ENCODE measurements at places on chromosomes 2 and 18.
A peak's percentile ranks its signal among the peaks of the same experiment; 100 is the strongest.

DNA sequence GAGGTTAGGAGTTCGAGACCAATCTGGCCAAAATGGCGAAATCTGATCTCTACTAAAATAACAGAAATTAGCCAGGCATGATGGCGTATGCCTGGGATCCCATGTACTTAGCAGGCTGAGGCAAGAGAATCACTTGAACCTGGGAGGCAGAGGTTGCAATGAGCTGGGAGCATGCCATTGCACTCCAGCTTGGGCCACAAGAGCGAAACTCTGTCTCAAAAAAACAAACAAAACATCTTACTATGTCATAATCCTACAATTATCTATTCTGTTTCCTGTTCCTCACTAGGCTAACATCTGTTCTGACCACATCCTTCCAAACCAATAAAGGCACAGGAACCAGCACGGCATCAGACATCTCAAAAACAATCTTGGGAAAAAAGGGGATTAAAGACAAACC is 361.8 kb upstream of the UBE2E3 start:
- DNase-seq: no peak

- no peak for DNase-seq
Measured at GRCh38 chr2:1286929-1287328, 126.3 kb upstream of the TPO start.

DNA sequence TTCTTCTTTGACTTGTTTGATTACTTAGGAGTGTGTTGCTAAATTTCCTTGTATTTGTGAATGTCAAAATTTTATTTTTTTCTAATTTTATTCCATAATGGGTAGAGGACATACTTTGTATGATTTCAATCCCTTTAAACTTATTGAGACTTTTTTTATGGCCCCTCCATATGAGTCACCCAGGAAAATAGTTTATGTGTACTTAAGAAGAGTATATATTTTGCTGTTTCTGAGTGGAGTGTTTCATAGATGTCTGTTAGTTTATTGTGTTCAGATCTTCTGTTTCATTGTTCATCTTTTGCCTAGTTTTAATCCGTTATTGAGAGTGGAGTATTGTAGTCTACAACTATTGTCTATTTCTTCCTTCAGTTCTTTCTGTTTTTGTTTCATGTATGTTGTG is 81.9 kb downstream of the EPB41L5 start:
- DNase-seq: no peak

DNA sequence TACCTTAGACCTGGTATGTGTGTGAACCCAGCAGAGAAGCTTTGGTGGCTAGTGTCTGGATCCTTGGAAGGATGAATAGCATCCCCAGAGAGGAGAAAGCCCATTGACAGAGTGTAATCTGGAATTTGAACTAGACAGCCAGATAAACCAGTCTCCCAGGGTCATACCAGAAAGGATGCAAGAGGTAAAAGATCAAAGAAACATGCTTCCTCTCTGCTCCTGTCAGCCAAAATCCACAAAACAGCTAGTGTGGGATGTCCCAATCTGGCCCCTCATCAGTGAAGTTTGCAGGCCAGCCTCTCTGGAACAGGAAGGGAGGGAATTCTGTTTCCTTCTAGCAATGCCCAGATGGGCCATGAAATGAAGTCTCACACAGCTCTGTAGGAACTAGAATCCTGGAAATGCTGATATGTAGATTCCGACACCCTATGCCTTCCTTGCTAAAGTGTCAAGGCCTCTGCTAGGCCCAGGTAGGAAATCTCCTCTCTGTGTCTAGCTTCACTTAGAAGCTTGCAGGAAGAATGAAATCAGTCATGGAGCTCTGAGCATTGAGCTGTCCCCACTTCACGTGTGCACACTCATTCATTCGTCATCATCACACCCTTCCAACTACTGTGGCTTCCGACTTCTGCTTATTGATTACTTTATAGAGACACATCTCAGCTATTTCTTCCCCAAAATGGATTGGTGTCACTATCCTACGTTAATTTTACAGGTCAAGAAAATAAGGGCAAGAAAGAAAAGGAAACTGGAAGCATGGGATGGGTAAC is 38.0 kb downstream of the EVA1A start:
- DNase-seq: no peak

DNA sequence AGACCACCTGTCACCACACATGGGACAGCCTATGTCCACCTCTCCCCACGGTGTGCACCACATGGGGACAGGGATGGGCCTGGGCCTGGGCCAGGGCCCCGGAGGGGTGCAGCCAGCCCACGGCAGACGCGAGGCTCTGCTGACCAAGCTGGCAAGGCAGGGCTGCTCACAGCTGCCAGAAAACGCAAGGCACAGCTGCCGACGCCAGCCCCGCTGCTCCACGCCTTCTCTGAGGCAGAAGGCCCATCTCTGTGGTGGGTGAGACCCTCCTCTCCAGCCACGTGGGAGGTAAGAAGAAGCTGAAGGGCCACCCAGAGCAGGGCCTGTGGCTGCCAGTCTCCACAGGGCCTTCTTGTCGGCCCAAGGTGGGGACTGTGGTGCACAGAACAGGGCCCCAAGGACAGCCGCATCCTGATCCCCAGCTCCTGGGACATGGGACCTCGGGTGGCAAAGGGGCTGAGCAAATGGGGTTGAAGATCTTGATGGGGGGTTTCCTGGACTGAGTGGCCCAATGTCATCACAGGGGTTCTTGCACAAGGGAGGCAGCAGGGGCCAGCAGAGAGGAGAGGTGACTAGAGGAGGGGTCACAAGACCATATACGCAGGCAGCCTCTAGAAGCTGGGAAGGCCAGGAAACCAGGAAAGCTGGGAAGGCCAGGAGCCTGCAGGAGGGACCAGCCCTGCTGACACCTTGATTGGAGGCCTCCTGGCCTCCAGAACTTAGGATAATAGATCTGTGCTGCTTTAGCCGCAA is 72.3 kb downstream of the NDUFA10 start:
- DNase-seq: peak; percentile 38

- no peak for DNase-seq
Measured at GRCh38 chr2:191499874-191500565, 177.9 kb upstream of the NABP1 start.

GRCh38 chr2:183951630-183952029 is 646.7 kb upstream of the ZNF804A start:
- no peak for DNase-seq

GRCh38 chr2:169205176-169205575 is 135.8 kb downstream of the DHRS9 start:
- no peak for DNase-seq

DNA sequence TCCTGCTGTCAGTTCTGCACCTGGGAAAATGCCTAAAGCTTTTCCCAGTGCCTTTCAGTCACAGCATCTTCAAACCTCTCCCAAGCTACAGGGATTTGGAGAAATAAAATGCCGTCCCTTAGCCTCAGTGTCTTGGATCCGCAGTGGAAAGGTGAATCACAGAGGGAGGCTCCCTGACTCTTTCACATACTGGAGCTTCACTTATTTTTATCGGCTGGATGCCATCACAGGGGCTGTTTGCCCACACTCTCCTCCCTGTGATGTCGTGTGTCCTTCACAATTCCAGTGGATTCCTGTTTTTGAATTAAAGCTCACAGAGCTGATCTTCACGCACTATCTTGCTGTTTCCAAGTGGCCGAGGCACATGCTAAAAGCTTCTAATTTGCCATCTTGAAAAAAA is 1303.1 kb upstream of the DDX18 start:
- DNase-seq: no peak

GRCh38 chr18:75405351-75405750 is 22.2 kb downstream of the SMIM21 start:
- no peak for DNase-seq

GRCh38 chr18:57439985-57440330 is 4.8 kb downstream of the ONECUT2 start:
- no peak for DNase-seq

- DNase-seq: no peak
Measured at GRCh38 chr2:83172841-83173240, 1286.2 kb downstream of the SUCLG1 start.

- DNase-seq: no peak
Measured at GRCh38 chr2:179020156-179020750, 29.7 kb downstream of the CCDC141 start.

DNA sequence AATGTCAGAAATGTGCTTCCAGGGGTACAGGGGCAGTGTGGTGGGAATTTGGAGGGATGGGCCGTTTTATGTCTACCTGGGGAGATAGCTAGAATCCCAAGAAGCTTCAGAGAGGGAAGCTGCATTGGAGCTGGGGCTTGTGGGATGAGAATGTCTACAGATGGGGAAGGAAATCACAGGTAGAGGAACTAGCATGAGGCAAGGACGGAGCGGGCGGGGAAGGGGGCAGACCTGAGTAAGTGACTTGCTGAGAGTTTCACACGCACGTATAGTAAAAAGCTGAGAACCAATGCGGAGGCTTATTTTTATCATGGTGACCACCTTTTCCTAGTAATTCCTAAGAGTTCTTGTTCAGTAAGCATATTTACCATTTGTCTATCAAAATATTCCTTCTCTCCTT is 6.3 kb downstream of the C2orf80 start:
- DNase-seq: no peak

DNA sequence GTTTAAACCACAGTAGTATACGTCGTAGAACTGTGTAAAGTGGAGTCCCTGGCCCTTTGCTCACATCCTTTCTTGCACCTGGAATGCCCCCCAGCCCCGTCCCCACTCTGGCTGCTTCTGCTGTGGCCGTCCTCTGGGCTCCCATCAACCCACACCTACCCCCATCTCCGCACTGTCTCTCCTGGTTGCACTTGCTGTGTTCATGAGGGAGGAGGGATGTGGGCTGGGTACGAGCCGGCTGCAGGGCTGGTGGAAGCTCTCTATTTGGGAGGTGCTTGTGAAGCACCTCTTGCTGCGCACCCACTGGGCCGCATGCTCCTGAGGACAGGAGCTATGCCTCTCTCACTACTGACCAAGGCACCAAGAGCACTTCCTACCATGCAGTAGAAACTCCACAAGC is 5.1 kb downstream of the OR6B3 start:
- no peak for DNase-seq

GRCh38 chr18:31489311-31489710 is 8.7 kb upstream of the DSG2 start:
- DNase-seq: no peak

- DNase-seq: no peak
Measured at GRCh38 chr2:198957181-198957580, 500.6 kb downstream of the SATB2 start.

DNA sequence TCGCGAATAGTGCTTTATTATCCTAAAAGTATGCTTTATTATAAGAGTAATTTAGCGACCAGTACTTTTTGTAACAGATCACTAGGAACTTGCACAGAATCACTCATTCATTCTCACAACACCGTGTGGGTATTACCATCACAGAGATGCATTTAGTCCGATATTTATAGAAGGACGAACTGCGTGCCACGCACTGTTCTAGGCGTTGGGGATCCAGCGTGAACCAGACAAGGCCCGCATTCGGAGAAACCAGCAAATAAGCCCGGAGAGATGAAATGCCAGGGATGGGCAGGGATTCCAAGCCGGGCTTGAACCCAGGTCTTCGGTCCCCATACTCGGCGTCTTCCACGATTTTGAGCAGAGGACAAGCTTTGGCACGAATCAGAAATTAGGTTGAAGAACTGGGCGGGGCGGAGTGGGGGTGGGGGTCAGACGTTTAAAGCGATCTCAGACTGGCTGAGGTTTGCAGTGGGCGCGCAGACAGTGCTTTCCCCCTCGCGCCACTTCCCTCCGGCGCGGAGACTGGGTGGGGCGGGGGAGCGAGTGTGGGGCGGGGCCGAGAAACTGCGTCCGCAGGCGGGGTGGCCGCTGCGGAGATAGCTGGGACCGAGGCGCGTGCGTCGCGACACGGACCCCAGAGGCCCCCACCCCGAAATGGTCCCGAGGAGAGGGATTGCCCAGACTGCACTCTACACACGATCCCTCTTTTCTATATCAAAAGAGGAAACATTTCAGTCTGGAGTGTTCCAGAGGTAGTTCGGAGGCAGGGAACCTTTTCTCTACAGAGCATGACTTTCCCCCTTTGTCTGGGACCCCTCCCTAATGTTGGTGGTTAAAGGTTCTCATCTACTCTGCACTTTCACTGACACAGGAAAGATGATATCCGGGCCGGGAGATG is 1.1 kb upstream of the CXCR4 start:
- no peak for DNase-seq

DNA sequence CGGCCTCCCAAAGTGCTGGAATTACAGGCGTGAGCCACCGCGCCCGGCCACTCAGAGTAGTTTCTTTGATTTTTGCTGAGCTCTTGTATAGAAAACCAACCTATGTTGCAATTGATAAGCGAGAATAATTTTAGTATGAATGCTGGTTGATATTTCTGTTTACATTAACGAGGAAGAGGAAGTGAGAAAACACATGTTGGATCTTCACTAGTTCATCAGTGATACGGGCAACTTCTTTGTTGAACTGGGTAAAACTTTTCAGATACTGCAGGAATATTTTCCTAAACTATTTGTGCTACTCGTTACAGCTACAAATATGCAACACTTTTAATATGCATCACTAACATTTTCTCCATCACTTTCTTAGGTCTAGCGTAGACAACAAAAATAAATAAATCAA is 67.9 kb upstream of the SLC25A52 start:
- DNase-seq: no peak

DNA sequence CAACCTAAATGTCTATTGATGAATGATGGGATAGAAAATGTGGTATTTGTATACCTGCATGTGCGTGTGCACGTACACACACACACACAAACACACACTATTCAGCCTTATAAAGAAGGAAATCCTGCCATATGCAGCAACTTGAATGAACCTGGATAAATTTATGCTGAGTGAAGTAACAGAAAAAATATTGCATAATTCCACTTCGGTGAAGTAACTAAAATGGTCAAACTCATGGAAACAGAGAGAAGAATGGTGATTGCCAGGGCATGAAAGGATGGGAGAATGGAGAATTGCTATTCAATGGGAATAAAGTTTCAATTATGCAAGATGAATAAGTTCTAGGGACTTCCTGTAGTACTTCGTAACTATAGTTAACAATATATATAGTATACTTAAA is 95.5 kb upstream of the SCN1A start:
- no peak for DNase-seq

DNA sequence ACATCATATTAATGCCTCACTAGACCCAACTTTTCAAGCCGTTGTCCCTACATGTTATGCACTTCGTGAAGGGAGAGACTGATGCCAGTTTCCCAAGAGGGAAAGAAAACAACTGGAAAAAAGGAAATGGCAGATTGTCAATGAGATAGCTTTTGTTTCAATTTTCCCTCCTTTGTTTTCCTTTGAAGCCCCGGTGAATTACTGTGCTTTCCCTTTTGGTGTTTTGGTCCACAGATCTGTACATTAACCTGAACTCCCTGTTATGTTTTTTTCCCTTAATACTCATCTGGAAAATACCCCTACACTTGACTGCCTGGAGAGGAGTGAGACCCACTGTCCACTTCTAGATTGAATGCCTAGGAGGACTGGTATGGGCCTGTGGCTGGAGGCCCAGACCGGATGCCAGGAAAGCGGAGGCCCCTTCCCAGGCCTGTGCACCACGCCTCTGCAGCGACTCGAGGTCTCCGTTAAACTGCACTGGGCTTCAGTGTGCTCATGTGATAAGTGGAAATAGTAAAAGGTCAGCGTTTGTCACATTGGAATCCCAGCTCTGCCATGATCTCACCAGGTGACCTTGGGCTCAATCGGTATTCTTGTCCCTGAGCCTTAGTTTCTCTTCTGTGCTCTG is 106.4 kb downstream of the GATA6 start:
- no peak for DNase-seq

- DNase-seq: no peak
Measured at GRCh38 chr2:219739066-219739465, 111.6 kb downstream of the SLC4A3 start.

Data from RWPE2 (cell line).